Osteocyte (in vitro differentiated cells): ENCODE measurements at places on chromosomes 11 and 22. TPM values are rescaled to one million over a fixed set of nuclear protein-coding genes. Genes with fewer than 3 reads are reported as not detected.

Gene HORMAD2
- not detected in 2 replicates for total RNA-seq

- no peak for DNase-seq
Observed at GRCh38 chr11:110131386-110132123, 38.4 kb downstream of the ZC3H12C start.

DNA sequence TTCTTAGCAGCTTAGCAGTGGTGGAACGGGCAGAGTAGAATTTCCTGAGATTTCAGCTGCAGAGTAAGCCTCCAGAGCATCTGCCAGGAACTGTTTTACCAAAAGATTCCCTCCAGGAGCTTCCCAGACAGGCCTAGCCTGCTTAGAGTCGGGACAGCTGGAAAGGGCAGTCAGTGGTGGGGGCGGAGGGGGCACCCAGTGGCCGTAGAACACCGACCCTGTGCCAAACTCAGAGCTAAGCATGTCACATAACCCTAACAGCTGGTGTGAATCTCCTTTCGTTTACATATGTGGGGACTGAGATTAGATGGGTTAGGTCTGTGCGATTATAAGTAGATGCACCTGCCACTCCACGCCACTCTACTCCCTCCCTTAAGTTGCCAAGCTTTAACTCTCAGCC lies 80.0 kb upstream of the CRTAM start:
- no peak for DNase-seq

- DNase-seq = no peak
Observed at GRCh38 chr22:19352766-19353165, 61.2 kb upstream of the CLTCL1 start.

DNA sequence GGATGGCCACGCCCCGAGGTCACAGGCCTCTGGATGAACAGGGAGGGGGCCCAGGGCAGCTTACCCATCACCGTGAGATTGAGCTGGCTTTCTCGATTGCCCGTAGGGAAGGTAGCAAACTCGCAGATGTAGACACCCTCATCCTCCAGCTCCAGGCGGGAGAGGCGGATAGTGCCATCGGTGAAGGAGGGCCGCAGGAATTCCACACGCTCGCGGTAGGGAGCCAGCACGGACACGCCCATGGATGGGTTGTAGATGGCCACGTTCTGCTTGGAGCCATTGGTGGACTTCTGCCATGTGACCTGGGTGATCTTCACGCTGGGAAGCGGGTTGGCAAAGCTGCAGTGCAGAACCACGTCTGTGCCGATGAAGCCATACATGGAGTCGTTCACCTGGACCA lies 50.6 kb downstream of the NECTIN1 start:
- DNase-seq = no peak
